Trophoblast cell (in vitro differentiated cells and primary cell): ENCODE measurements at places on chromosomes 13 and 19.

- DNase-seq, result no peak
Observed at GRCh38 chr13:43005460-43006236, 13.6 kb upstream of the EPSTI1 start.

GRCh38 chr19:35932291-35932936 is 3.8 kb upstream of the LRFN3 start:
- no peak for DNase-seq

DNA sequence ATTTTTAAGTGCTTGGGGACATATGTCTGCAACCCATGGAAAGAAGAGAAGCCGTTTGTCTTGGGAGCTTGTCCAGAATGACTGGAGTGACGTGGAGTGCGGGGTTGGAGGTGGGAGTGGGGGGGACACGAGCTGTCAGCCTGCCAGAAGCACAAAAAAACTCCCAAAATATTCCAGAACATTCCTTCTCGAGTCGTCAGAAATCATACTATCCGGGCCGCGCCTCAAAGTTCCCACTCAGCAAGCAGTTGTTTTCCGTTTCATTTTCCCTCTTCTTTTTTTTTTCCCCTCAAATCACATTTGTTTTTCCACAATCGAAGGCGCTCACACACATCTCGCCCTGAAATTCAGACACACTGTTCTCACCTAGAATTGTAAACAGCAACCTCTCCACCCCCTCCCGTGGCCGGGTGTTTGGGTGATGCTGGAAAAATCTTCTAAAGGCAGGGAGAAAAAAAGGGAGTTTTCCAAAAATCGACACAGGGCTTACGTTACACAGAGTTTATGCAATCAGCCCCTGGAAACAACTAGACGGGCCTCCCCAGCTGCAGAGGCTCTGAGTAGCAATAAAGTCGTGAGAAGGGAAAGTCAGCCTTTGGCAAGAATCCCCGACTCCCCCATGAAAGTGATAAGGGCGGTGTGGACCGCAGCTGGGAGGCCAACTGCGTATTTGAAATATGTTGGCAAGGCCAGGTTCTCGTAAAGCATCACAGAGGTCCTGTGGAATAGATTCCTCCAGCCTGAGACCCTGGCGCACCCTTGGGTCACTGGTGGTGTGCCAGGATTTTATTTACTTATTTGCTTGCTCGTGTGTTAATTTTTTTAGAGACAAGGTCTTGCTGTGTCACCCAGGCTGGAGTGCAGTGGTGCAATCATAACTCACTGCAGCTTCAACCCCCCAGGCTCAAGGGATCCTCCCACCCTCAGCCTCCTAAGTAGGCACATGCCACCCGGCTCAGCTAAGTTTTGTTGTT is 31.2 kb upstream of the KLF2 start:
- DNase-seq, result no peak

DNA sequence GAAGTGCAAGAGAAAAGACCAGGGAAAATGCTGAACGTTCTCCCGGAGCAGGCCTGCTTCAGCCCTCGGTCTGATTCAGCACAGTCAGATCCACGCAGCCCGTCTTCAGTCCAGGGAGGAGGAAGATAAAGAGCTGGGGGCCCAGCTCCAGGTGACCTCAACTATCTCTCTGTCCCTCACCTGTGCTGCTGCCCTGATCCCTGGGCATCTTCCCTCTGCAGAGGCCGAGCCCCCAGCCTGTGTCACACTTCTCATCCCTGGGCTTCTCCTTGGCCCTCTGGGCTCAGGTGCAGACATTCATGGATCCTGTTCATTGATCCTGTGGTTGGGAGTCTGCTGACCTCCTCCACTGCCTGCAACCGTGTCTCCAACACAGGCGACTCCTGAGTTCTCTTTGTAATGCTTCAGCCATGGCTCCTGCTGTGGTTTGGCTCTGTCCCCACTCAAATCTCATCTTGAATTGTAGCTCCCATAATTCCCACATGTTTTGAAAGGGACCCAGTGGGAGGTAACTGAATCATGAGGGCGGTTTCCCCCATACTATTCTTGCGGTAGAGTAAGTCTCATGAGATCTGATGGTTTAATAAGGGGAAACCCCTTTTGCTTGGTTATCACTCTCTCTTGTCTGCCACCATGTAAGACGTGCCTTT is 27.9 kb downstream of the COL4A2 start:
- DNase-seq, result no peak

DNA sequence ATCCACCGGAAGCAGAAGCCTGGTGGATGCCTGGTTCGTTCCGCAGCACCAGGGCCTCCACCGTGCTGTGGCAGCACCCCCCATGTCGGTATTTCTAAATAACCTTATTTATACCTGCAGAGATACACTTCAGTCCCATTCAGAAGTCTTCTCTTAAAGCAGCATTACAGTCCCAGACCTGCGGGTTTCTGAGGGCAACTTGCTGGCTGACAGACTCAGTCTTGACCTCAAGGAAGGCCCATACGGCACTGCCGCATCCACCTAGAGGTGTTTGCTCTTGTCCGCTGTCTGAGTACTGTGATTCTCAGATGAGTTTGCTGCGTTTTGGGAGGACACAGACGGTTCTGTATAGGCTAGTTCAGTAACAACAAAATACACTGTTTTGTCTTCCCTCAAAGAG is 16.9 kb upstream of the TEX29 start:
- no peak for DNase-seq

DNA sequence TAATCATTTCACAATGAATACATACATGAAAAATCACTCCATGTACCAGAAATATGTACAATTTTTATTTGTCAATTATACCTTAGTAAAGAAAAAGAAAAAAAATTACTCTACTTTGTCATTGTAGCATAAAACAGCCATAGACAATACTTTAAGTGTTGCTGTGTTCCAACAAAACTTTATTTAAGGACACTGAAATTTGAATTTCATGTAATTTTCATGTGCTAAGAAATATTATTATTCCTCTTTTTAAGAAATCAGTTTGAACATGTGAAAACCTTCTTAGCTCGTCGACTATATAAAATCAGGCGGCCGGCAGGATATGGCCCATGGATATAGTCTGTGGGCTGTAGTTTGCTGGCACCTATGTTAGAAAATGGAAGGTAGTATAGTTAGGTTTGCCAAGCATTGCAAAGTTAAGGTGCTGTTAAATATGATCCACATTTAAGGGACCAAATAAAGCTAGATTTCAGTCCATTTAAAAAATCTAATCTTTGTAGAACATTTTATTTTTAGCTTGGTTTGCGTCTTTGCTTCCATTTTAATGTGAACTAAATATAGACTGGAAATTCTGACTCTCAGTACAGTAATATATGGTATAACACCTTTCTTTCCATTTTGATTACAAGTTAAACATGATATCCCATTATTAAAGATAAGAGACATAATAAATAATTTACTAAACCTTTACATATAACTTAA is 6.5 kb downstream of the DGKH start:
- no peak for DNase-seq
